ENCODE measurements at places on chromosomes 1 and 21.

DNA sequence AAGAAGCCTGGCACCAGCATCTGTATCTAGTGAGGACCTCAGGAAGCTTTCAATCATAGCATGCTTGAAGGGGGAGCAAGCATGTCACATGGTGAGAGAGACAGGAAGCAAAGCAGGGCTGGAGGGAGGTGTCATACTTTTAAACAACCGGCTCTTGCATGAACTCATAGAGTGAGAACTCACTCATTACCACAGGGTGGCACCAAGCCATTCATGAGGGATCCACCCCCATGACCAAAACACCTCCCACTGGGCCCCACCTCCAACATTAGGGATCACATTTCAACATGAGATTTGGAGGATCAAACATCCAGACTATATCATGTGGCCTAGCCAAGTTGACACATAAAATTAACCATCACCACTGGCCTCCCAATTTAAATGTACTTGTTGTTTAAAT is 125.1 kb upstream of the KCND3 start:
- DNase-seq: no peak

DNA sequence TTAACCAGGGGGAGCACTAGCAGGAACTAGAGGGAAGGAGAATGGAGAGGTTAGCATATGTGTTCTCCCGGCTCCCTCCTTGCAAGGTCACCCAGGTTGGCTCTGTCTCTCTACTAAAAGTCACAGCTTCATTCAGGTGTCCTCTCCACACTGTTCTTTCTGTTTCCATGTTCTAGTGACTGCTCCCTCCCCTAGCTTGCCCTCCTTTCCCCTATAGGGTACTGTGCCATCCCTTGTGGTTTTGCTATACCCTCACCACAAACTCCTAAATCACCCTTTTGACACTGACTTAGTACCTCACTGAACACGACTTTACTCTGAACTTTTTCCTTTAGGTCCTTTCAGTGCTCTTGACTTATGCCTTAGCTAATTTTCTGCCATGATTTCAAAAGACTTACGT is 389.3 kb downstream of the ST6GALNAC3 start:
- no peak for DNase-seq

DNA sequence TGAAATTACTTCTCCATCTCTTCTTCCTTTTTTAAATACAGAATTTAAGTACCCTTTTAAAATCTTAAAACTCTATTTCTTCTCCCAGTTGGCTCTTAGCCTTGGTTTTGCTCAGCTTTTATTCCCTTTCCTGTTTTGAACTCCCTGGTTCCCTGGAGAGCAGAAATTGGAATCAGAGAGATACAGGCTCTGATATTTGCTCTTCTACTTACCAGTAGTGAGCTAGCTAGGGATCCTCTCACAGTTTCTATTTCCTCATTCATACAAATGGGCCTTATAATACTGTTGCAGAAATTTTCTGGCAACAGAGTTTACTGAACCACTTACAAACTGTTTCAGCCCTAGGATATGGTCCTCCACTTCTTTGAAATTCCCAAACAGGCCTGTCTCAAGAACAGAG is 606.3 kb downstream of the NUF2 start:
- DNase-seq: no peak

DNA sequence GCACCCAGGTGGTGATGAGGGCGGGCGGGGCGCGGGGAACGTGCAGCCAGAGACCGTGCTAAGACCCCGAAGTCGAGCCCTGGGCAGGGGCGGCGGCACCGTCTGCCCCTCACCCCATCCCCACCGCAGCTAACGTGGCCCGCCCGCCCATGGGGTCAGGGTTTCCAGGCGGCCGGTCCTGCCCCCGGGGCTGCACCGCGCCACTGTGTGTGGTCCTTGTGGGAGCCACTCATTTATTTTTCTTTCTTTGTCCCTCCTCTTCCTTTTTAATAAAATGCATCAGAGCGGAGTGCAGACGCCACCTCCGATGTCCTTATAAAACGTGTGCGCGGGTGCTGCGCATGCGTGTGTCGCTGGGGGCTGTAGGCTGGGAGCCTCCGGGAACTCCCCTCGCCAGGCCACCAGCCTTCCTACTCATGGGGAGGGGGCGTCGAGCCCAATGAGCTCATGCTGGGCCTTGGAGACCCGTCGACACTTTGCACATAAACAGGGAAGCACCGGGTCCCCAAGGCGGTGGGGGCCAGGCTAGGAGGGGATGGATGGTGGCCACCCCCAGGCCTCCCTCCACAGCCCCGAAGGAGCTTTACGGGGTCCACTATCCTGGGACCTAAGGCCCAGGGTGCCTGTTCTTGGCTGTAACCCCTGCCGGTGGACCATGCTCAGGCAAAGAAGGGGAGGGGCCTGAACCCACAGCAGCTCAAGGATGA is 59.9 kb downstream of the WNT9A start:
- no peak for DNase-seq

GRCh38 chr1:52460694-52461093 is 56.3 kb downstream of the PRPF38A start:
- DNase-seq: no peak

DNA sequence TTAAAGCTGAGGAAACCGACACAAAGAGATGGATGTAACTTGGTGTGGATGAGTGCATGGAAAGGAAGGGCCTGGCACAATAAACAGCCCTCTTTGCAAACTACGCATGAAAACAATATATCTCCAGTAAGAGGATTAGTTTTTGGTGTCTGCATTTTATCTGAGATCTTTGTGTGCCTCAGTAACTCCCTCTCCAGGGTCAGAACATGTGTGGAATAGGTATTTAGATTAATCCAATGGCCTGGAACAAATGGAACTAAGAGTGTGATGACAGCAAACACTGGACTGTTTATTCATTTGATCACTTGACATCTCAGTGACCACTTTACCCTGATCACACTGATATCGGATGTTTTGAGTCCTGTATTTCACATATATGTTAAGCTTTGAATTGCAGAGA is 45.3 kb downstream of the AKNAD1 start:
- DNase-seq: no peak

GRCh38 chr1:221525749-221526148 is 216.1 kb downstream of the DUSP10 start:
- DNase-seq: no peak

- no peak for DNase-seq
Measured at GRCh38 chr1:21939650-21940374, 2.7 kb upstream of the HSPG2 start.

Measured in NCI-H2081 treated with DMSO at 0.1 percent for 48 hours (cell line).